Thymus (tissue), 14 donors: ENCODE measurements at places on chromosomes 7 and 10.

DNA sequence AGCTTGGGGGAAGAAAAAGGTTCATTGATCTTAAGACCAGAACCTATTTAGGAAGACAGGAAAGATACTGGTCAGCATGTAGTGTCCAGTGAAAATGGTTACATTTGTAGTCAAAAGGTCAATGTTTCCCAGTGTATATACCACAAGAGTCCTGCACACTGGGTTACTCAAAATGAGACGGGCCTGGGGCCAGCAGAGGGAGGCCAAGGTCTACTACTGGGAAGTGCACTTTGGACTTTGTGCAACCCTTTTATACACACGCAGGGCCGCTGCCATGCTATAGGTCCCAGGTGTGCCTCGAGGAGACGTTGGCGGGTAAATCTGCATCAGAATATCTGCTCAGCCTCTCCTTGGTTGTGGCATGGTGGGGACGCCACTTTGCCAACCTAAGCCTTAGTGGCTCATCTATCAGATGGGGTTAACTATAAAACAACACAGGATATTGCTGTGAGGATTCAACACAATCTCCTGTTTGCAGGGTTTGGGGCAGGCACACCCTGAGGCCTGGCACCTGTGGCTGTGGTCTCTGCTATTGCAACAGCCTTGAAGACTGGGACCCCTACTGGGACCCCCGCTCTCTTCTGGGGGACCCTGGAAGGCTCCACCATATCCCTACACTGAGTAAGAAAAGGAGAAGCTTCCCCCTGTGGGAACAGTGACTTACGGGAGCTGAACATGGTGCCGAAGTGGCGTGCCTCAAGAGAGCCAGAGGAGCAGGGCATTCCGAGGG lies 19.7 kb downstream of the CLRN3 start:
- no peak for DNase-seq

GRCh38 chr7:82789883-82790609 lies 346.5 kb upstream of the CACNA2D1 start:
- DNase-seq = no peak

GRCh38 chr10:22801785-22802184 lies 87.4 kb upstream of the PIP4K2A start:
- DNase-seq = no peak

GRCh38 chr10:10302689-10303088 lies 715.0 kb upstream of the CELF2 start:
- no peak for DNase-seq
